ENCODE measurements at places on chromosomes 2 and 18. TPM values are rescaled to one million over a fixed set of nuclear protein-coding genes. Genes with fewer than 3 reads are reported as not detected.

- DNase-seq, result no peak
Measured at GRCh38 chr18:50586710-50587109, 26.8 kb downstream of the MAPK4 start.

CYRIA gene
- total RNA-seq, result 76.1 TPM

DNA sequence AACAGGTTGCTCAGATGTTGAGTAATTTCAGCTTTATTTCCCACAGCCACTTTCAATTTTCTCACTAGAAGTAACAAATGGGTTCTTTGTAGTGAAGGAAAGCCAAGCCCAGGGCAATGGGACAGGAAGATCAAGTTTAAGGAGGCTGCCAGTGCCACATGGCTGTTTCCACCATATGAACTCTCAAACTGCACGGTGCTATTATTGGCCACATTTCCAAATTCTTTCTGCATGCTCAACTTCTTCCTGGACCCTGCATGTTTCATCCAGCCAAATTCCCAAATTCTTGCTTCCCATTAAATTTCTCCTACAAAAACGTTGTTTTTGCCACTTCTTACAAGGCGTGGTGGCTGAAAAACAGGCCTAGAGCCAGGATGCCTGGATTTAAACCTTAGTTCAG is 193.3 kb upstream of the SPHKAP start:
- DNase-seq, result no peak

DNA sequence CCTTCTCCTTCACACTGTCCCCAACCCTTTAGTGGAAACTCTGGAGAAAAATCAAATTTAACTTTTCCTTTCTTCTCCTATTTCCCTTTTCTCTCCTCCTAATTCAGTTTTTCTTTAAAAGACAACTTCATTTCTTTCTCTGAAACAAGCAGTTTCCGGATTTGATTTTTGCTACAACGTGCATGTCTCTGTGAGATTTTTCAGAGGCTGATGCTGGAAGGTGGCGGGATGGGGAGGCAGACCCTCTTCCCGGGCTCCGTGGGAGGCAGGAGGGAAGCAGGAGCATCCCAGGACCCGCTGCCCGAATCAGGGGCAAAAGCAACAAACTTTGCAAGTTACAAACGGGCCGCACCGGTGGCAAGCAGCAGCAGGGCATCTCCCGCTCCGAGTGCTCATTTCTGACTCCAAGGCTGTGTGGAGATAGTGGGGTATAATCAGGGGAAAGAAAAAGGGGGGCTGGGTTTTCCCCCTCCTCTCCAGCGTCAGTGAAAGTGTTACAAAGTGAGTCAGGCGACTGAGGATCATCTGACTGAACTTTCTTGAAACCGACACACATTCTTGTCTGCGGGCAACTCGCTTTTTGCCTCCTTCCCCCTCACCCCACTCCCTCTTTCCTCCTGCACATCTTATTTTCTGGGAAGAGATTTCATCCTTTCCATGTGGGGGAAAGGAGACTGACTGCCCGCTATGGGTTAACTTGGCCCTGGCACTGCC is 6.4 kb downstream of the ZEB2 start:
- DNase-seq, result no peak

UGT1A8 gene
- not detected for total RNA-seq

GRCh38 chr18:25310045-25310444 is 41.9 kb downstream of the ZNF521 start:
- no peak for DNase-seq

- DNase-seq, result no peak
Measured at GRCh38 chr2:165678882-165679281, 115.2 kb downstream of the GALNT3 start.

- no peak for DNase-seq
Measured at GRCh38 chr18:36757081-36757480, 71.7 kb downstream of the TPGS2 start.

DNA sequence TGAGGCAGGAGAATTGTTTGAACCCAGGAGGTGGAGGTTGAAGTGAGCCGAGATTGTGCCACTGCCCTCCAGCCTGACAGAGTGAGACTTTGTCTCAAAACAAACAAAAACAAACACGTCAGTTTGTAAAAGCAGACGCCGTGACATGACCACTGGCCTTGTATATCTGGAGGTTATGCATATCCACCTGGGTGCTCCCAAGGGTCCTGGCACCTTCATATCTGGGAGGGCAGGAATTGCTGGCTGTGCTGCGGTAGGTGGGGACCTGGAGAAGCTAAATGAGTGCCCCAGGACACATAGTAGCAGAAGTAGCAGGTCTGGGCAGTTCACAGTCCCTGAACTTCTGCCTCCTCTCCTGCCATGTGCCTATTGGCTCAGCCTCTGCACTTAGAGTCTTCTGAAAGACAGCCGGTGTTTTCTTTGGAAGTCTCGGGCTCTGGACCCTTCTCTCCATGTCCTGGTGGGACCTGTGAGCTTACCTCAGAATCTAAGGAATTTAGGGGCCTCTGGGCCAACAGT is 30.9 kb upstream of the IL1R2 start:
- DNase-seq, result no peak

- no peak for DNase-seq
Measured at GRCh38 chr2:147049957-147050356, 794.9 kb upstream of the ACVR2A start.

DNA sequence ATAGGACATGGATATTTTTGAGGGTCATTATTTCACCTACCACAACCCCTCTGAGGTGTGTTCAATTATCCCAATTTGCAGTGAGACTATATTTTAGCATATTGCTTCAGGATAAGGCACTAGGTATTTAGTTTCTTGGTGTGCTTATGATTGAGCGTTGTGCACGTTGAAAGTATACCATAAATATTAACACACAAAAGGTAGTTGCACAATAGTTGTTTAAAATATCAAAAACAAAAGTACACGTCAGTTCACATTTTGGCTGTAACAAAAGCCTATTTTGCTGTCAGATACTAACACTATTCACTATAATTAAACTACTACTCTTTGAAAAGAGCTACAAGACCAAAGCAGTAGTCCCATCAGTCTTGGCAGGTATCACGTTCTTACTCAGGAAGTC is 367.5 kb downstream of the DSC3 start:
- no peak for DNase-seq

Data from activated B cell treated with CpG ODN at 0.5 μM for 24 hours (primary cell).